Neural cell (in vitro differentiated cells): ENCODE measurements at places on chromosomes 2 and 18. TPM values are rescaled to one million over a fixed set of nuclear protein-coding genes. Genes with fewer than 3 reads are reported as not detected.

The GPR35 gene
- 2.8 and 4.1 TPM in 2 replicates for polyA plus RNA-seq

The ALKAL2 gene
- polyA plus RNA-seq, result not detected in 2 replicates

The TMEM198 gene
- 39.3 and 44.0 TPM in 2 replicates for polyA plus RNA-seq

The LINC00305 gene
- not detected in 2 replicates for polyA plus RNA-seq

The SPR gene
- 0.98 and 1.8 TPM in 2 replicates for polyA plus RNA-seq

The GPR45 gene
- 4.1 and 6.8 TPM in 2 replicates for polyA plus RNA-seq
